ENCODE measurements at places on chromosomes 5 and 9.

GRCh38 chr9:111599092-111599954 is at the start of gene PTGR1:
TSS of gene PTGR1 (minus strand) at chr9:111599647. CDS start at chr9:111597422, 2,225 bp downstream.
- no peak for DNase-seq

- no peak for DNase-seq
These were observed 69.7 kb upstream of the TAF11L2 start for GRCh38 chr5:17428176-17428800.

- no peak for DNase-seq
These were observed 122.8 kb downstream of the ENC1 start for GRCh38 chr5:74517700-74518099.

GRCh38 chr5:34706084-34706483 is 50.0 kb downstream of the RAI14 start:
- DNase-seq = no peak

DNA sequence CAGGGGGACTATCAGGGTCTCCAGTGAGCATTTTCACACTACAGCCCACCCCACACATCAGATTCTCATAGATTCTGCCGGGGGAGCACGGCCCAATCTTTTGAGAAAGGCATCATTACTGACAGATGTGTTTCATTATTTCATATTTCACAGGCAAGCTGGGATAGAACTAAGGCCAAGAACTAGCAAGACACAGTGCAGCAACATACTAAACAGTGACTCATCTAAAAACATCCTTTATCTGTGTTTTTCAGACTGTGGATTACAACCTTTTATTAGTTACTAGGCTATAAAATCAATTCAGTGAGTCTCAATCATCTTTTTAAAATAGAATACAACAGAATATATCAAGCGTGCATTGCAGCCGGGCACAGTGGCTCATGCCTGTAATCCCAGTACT is 59.8 kb downstream of the CPLANE1 start:
- DNase-seq = no peak

- no peak for DNase-seq
These were observed 291.5 kb upstream of the TRPC7 start for GRCh38 chr5:136656811-136657210.

DNA sequence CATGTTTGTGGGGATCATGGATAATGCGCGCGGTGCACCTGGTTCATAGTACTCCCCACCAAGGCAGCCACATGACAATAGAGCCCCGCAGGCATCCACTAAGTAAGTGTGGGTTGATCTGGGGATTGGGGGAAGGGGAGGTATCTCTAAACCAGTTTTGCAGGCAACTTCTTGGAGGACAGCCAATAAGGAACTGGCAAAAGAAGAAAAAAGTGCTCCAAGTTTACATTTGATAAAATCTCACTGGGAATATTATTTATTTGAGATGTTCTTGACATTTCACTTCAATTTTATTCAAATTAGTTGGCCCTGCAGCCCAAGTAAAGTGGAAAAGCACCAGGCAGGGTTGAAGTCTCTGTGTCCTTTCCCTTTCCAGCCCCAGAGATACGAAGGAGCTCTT is 8.5 kb downstream of the FBP1 start:
- no peak for DNase-seq

Measured in stimulated activated CD4-positive, alpha-beta T cell treated with anti-CD3 and anti-CD28 coated beads, Interleukin-1b, Interleukin-23, amount 100 ng/mL, for 24 hours (primary cell).